ENCODE measurements at places on chromosomes 1 and 21.

- no peak for DNase-seq
These were observed 419.9 kb downstream of the ZP4 start for GRCh38 chr1:237470712-237471338.

GRCh38 chr1:14479865-14480264 is 118.6 kb upstream of the KAZN start:
- DNase-seq, result no peak

DNA sequence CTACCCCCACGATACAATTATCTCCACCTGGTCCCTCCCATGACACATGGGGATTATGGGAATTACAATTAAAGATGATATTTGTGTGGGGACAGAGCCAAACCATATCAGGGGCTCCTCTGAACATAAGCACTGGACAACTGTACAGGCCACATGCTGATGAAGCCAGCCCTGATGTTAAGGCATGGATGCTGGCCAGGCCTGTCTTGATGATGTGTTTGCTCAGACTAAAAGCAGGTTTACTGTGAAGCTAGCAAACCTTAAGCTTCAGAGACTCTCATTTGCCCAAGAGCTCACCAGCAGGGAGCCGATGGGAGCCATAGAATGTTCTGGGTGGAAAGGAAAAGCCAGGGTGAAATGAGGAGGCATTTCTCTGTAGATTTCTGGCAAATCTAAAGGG is 135.3 kb upstream of the KCNK1 start:
- no peak for DNase-seq

- no peak for DNase-seq
These were observed 60.1 kb downstream of the SDCCAG8 start for GRCh38 chr1:243315893-243316292.

- DNase-seq, result no peak
These were observed 64.3 kb upstream of the MORC3 start for GRCh38 chr21:36255663-36256062.

GRCh38 chr1:98480271-98480670 is 181.2 kb upstream of the SNX7 start:
- DNase-seq, result no peak

DNA sequence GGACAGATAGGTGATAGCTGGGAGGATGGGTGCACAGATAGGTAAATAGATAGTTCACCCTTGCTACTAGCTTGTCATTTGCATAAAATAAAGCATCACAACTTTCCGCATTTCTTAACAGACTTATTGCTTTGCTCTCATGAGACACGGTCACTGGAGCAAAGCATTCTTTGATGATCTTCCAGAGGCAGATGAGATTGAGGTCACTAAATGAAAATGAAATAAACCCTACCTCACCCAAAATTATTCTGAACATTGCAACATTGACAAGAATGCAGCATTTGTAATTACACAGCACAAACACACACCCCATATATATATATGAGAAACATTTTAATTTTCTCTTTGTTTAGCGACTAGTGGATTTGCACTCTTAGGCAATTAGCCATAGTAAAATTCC is 107.6 kb downstream of the SNX7 start:
- DNase-seq, result no peak

DNA sequence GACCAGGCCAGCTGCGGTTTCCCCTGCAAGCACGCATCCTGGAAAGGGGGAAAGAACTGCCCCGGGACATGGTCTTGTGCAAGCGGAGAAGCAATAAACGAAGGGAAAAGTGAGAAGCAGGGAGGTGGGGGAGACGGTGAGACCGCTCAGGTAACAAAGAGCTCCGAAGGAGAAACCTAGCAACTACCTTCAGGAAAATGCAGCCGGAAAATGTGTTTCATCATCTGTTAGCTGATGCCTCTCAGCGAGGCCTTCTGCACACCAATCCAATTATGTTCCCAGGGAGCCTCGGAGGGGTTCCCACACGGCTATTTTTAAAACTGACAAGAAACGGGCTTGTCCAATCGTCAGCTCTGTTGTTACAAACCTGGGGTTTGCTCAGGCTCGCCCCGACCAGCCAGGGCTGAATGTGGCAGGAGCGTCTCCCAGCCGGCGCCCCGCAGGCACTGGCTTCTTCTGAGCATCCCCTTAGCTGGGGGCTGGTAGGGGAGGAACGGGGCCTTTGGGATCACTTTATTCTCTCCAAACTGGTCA is 3.4 kb downstream of the RIPK4 start:
- DNase-seq, result no peak

DNA sequence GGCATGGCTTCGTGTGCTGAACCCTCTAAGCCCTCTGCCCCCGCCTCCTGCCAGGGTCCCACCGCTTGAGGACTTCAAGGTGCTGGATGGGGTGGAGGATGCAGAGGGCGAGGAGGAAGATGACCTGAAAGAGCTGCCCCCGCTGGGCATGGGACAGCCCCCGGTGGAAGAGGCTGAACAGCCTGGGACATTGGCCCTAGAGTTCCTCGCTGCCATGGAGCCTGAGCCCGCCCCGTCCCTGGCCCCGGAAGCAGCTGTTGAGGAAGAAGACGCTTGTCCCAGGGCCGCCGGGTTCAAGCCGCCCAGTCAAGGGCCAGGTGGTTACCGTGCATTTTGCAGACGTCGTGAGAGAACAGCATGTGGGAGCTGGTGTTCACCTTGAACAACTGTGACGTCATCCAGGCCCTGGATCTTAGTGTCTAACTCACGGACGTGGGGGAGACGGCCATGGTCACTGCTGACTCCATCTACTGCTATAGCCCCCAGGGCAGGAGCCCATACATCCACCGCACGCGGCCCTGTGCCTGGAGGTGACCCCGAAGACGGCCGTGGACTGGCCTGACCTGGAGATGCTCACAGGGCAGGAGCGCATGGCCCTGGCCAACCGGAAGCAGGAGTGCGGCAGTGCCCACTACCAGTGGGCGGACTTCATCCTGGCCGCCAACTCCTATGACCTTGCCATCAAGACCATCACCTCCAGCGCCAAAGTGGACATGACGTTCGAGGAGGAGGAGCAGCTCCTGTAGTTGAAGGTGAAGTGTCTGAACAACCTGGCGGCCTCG is 90.1 kb downstream of the PPP1R12B start:
- DNase-seq, result no peak

- no peak for DNase-seq
These were observed 40.3 kb upstream of the CCDC190 start for GRCh38 chr1:162901243-162901642.

DNA sequence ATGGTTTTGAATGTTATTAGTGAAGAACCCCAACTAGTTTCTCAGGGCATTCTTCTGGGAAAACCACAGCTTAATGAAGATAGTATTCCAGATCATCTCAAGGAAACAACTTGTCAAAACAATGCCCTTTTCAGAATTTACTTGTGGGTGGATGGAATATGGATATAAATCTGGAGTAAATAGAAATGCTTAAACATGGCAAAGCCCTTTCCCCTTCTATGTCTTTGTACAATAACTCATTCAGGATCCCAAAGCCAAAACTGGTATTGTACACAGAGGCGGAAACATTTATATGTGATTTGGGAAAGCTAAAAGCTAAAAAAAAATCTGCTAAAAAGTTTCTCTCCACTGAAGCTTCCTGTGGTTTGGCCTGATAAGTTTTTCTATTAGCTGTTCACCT is 55.5 kb upstream of the RGS5 start:
- no peak for DNase-seq

DNA sequence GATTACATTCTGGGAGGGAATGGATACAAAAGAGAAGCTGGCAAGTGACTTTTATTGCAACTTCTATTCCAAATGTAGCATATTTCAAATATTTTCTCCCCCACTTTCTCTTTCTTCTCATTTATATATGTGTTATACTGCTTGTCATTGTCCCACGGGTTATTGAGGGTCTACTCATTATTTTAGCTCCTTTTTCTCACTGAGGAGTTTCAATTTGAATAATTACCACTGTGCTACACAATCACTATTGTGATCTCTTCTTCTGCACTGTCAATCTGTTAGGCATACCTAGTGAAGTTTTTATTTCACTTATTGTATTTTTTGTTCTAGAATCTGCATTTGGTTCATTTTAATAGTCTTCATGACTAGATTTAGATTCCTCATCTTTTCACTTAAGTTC is 339.7 kb downstream of the PTPRC start:
- DNase-seq, result no peak

DNA sequence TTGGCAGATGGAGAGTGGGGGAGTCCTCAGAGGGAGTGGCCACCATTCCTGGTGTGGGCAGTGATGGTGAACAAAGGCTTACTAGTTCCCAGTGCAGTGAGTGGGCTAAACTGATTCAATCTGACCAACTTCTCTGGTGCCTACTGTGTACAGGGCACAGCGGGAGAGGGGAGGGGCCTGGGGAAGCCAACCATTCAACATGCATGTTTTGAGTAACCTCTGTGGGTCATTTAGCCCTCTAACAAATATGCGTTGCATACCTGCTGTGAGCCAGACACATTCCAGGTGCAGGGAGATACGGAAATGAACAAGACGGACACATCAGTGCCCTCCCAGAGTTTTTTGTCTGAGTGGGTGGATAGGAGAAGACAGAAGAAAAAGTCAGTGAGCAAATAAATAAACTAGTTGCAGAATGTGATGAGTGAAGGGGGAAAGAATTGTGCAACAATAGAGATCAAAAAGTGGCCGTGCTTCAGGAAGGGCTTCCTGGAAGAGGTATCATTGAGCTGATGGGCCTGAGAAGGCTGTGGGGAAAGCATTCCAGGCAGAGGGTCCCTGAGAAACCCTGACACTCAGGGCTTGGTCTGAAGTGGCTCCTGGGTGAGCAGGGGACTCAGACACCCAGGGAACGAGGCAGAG is 78.8 kb downstream of the EPHB2 start:
- DNase-seq, result peak; percentile 29

- DNase-seq, result no peak
These were observed 94.0 kb upstream of the WNT4 start for GRCh38 chr1:22236900-22237299.

- no peak for DNase-seq
These were observed 54.2 kb downstream of the ITSN1 start for GRCh38 chr21:33696465-33696864.

DNA sequence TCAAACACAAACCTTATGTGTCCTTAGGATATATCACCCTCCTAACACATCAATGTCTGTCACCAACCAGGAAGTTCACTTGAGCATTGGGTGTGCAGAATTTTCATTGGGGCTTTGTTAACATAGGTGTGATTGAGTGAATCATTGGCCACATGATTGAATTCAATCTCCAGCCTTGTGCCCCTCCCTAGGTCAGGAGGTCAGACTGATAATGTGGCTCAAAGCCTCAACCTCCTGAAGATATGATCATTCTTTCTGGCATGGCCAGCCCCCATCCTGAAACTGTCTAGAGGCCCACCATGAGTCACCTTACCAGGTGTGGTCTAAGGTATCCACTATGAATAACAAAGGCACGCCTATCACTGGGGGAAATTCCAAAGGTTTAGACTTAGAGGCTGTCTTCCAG is 90.1 kb downstream of the PKN2 start:
- peak; percentile 25 for DNase-seq

- DNase-seq, result no peak
These were observed 109.5 kb upstream of the ZNF648 start for GRCh38 chr1:182170891-182171461.

- no peak for DNase-seq
These were observed 105.9 kb downstream of the RGL1 start for GRCh38 chr1:183910845-183911244.

- no peak for DNase-seq
These were observed 2.2 kb downstream of the RIPPLY3 start for GRCh38 chr21:37008724-37009123.

DNA sequence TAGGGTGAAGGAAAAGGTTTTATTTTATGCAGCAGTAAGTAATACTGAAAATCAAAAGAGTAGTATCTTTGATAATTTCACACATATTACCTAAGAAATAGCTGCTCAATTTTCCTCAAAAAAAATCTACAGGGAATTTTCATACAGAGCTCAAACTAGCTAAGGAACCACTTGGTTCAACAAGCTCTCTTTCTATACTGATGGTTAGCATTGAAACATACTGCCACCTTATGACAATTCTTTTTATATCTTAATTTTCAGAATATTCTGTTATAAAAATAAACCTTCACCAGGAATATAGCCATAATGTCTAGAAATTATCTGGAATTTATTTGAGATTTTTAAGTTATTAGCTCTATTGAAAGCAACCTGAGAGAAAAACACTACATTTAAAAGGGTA is 142.1 kb downstream of the DPYD start:
- peak; percentile 1 for DNase-seq

DNA sequence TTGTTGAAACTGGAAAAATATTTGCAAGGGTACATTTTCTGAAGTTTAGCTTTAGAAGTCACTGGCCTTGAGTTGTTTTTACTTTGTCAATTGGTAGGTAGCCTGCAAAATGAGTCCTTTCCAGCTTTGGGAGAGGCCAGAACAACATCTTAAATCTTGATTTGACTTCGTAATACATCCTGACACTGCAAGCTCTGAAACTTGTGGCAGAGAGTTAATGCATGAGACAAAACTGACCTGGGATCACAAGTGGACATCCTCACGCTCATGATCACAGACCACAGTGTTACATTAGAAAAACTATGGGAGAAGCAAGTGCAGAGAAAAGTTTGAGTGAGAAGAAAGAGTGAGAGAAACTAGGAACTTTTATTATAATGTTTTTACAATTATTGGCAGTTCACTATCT is 550.9 kb downstream of the USP25 start:
- DNase-seq, result peak; percentile 16

- no peak for DNase-seq
These were observed 118.0 kb upstream of the PAXBP1 start for GRCh38 chr21:32889596-32889995.

- no peak for DNase-seq
These were observed 37.3 kb downstream of the C1orf21 start for GRCh38 chr1:184424157-184424556.

DNA sequence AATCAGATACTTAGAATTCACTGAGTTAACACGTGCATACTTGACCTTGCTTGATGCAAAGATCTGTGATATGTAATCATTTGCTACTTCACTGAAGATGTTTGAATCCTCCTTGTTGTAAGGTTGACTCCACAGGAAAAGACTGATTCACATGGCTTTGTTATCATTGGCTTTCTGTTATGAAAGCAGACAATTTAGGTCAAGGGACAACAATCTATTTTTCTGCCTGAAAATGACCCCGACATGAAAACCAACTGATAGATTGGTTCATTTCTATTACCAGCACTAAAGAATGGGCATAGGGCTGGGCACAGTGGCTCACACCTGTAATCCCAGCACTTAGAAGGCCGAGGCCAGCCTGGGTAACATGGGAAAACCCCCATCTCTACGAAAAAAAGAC is 546.9 kb downstream of the SMYD3 start:
- DNase-seq, result no peak

DNA sequence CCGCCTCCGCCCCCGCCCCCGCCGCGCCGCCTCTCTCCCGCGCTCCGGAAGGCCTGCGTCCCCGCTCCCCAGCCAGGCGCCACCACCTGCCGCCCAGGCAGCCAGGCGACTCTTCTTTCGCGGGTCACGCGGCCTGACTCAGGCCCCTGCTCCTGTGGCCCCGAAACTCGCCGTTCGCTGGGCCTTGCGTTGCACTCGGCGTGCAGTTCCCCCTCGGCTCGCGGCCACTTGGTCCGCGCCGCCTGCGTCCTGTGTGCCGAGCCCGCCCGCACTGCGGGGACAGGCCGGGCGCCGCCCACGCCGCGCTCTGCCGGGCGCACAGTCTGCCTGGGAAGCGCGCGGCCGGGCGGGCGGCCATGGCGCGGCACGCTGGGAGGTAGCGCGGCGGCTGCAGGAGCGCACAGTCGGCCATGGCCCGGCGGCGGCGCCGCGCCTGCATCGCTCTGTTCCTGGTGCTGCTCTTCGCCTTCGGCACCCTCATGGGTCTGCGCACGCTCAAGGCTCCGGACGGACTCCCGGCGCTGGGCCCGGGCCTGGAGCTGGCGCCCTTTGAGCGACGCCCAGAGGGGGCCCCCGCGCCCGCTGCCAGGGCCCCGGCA is at the start of gene MANEAL:
Gene MANEAL, plus strand, starts transcription at position 75 of the 599 bp plus-strand sequence. Its CDS starts 336 bp downstream, at position 411.
- no peak for DNase-seq

GRCh38 chr21:41966041-41966833 is 12.4 kb upstream of the C2CD2 start:
- no peak for DNase-seq
